ENCODE measurements at places on chromosomes 4 and X.

- DNase-seq, result peak; percentile 34
Observed at GRCh38 chrX:46978341-46979291, 66.4 kb downstream of the JADE3 start.

GRCh38 chr4:139672215-139672614 lies 6.6 kb downstream of the MGST2 start:
- no peak for DNase-seq

GRCh38 chr4:1402021-1402515 lies 4.2 kb downstream of the NKX1-1 start:
- no peak for DNase-seq

DNA sequence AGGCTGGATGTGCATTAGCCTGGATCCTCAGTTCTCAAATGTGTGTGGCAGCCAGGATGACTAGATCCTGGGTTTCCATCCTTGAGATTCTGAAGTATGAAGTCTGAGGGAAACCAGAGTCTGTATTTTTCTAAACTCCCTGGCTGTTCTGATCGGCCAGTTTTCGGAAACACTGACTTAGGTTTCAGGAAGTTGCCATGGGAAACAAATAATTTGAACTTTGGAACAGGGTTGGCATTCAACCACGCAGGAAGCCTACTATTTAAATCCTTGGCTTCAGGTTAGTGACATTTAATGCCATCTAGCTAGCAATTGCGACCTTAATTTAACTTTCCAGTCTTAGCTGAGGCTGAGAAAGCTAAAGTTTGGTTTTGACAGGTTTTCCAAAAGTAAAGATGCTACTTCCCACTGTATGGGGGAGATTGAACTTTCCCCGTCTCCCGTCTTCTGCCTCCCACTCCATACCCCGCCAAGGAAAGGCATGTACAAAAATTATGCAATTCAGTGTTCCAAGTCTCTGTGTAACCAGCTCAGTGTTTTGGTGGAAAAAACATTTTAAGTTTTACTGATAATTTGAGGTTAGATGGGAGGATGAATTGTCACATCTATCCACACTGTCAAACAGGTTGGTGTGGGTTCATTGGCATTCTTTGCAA lies 67.6 kb downstream of the PDGFRA start:
- DNase-seq, result no peak

GRCh38 chrX:134712272-134712671 lies 54.0 kb upstream of the PLAC1 start:
- DNase-seq, result no peak

GRCh38 chr4:110533940-110534339 lies 58.0 kb downstream of the ENPEP start:
- no peak for DNase-seq

DNA sequence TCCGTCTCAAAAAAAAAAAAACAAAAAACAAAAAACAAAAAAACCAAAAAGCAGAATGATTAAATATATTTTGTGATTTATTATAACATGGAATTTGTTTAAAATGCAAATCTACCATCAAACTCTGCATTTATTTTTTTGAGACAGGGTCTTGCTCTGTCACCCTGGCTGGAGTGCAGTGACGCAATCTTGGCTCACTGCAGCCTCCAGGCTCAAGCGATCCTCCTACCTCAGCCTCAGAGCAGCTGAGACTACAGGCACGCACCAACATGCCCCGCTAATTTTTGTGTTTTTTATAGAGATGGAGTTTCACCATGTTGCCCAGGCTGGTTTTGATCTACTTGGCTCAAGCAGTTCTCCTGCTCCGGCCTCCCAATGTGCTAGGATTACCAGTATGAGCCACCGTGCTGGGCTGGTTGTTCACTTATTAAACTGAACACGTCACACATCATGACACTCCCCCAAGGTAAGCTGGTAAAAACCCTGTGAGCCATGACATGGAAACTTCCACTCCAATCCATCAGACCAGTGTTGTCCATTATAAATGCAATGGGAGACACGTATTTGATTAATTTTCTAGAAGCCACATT lies 45.7 kb downstream of the RBM47 start:
- DNase-seq, result no peak

GRCh38 chr4:19375931-19376330 lies 875.8 kb upstream of the SLIT2 start:
- no peak for DNase-seq

DNA sequence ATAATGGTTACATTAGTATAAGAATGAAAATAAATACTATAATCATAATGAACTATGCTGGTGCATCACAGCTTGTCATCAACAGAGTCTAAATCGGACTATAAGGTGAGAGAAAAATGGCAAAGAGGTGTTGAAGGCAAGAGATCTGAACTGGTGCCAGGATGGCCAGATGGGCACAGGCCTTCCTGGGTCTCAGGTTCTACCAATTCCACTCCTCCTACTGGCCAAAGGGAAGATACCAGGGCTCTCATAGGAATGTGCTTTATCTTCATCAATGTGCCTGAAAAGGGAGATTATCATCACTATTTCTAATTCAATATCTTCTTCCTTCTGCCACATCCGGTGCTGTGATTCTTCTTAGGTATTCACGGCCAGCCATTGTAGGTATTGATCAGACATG lies 107.6 kb downstream of the GASK1B start:
- DNase-seq, result no peak

DNA sequence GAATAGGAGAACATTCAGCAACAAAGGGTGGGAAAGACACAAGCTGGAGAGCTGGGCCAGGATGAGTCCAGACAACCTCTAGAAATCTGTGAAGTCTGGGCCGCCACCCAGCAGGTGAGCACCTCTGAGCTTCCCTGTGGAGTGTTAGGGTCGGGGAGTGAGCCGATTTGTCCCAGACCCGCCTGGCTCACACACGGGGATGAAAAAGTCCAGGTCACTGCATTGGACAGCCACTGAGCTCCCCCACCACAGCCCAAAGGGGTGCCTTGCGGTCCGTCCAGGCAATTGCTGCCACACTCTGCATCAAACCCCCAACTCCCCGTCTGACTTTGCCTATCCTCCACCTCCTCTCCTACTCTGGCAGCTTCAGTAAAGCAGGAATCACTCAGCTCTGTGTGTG lies 38.7 kb downstream of the NHSL2 start:
- no peak for DNase-seq

DNA sequence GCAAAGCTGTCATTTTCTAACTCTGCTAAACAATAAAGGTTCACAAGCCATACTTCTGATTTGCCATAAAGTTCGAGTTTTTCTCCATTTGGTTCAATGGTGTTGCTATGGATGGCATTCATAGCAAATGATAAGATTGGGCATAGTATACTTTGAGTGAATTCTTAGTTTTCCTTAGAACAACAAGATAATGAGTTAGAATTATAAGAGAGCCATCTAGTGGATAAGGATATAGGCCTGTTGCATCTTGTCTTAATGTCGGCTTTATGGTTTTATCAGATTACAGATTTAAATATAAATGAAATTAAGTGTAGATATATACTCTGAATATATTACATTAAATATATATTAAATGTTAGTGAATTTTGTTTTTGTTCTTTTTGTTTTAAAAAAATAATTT lies 644.6 kb downstream of the IL1RAPL1 start:
- DNase-seq, result no peak

- no peak for DNase-seq
Observed at GRCh38 chr4:22515888-22516541, at the start of gene ADGRA3. ADGRA3 (minus strand) TSS chr4:22516066; CDS start chr4:22515784, 282 bp downstream.

DNA sequence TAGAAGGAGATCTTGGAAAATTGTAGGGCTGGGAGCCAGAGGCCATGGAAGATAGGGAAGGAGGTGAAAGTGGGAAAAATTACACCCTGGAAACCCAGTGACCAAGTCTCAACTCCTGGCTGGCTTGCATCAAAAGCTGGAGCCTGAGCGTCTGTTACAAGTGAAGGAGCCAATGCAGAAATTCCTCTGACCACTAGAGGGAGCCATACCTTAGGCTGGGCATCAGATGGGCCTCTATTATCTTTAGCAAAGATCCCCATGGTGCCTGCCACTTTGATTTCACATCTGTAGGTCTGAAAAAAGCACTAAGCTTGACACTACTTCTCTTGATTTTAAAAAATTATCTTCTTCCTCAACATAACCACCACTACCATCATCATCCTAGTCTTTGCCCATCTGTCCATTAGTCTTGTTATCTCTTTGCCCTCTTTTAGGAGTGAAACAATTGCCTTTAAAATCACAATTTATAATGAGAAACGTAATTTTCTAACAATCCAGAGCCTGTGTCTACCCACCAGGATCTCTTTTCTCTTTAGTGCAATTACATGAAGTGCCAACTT lies 62.9 kb downstream of the ANAPC4 start:
- DNase-seq, result peak; percentile 36
